ENCODE measurements at places on chromosomes 4 and X. TPM values are rescaled to one million over a fixed set of nuclear protein-coding genes. Genes with fewer than 3 reads are reported as not detected.

The CSN1S1 gene
- not detected for polyA plus RNA-seq

The KCNE5 gene
- polyA plus RNA-seq = 0.12 TPM

The REELD1 gene
- polyA plus RNA-seq = not detected

The SUPT20HL1 gene
- not detected for polyA plus RNA-seq

GRCh38 chrX:20965270-20966044 is 408.8 kb upstream of the CNKSR2 start:
- DNase-seq = no peak

- no peak for DNase-seq
Observed at GRCh38 chr4:77360451-77360850, 203.4 kb downstream of the CCNG2 start.

DNA sequence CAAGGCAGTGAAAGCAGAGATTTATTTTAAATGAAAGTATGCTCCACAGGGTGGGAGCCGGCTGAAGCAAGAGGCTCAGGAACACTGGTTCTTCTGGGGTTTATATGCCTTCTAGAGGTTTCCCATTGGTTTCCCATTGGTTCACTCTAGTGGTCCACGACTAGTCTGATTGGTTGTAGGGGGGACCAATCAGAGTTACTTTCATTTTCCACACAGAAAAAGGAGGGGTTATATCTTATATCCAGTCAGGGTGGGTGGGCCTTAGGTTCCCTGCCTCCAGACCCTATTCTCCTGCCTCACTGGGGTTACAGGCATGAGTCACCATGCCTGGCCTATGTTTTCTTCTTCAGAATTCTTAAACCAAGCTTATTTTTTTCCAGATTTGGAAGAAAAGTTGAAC is 101.6 kb downstream of the KLHL8 start:
- DNase-seq = no peak

GRCh38 chr4:140764785-140765392 is 8.7 kb upstream of the TBC1D9 start:
- no peak for DNase-seq

DNA sequence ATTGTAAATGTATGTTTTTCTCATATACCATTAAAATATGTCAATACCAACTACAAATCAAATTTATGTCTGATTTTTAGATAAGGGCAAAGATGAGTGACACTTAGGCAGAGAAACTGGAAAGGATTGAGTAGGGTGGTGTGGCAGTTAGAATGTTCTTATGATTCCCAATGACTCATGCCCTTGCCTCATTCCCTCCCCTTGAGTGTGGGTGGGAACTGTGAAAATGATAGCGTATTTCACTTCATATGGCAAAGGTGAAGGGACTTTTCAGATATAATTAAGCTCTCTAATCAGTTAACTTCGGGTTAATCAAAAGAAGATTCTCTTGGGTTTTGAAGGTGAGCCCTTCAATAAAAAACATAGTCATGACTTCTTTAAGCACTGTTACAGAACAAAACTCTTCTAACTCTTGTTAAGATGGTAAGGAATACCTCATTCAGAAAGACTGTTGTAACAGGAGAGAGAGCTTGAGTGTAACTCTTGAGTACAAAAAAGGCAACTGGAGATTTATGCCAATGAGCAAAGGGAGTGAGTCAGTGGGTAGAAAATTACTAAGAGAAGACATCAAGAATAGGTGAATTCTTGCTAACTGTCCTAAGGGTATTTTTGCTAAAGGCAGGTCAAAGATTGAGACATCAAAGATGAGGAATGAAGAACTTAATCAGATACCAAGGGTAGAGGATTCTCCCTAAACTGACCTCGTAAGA is 329.5 kb downstream of the KCTD8 start:
- no peak for DNase-seq

- no peak for DNase-seq
Observed at GRCh38 chrX:2629316-2630007, 61.6 kb upstream of the CD99 start.

GRCh38 chrX:308821-309520 is 9.6 kb downstream of the GTPBP6 start:
- DNase-seq = no peak

DNA sequence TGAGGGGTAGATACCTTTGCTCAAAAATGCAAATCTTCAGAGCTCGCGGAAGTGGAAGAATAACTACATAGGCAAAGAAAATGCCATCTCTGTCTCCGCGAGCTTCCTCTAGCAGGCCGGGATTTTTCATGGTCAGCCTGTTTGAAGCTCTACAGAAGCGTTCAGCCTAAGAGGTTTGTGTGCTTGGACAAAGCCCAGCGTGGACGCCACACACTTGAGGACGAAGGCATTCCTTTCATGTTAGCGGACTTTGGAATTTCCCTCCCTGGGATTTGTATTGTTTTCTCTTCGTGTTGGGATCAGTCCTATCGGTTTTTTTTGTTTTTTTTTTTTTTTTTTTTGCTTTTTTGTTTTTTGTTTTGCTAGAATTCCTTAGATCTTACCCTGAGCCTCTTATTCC is 53.7 kb downstream of the SMIM31 start:
- no peak for DNase-seq

- no peak for DNase-seq
Observed at GRCh38 chr4:40669504-40669903, 39.8 kb upstream of the RBM47 start.

- DNase-seq = no peak
Observed at GRCh38 chr4:14879683-14880082, 122.6 kb upstream of the CPEB2 start.

GRCh38 chr4:16278178-16278577 is 51.9 kb upstream of the TAPT1 start:
- DNase-seq = no peak

- DNase-seq = no peak
Observed at GRCh38 chr4:186158021-186158813, 33.1 kb upstream of the CYP4V2 start.

- DNase-seq = no peak
Observed at GRCh38 chrX:13008189-13008533, 33.3 kb downstream of the TMSB4X start.

DNA sequence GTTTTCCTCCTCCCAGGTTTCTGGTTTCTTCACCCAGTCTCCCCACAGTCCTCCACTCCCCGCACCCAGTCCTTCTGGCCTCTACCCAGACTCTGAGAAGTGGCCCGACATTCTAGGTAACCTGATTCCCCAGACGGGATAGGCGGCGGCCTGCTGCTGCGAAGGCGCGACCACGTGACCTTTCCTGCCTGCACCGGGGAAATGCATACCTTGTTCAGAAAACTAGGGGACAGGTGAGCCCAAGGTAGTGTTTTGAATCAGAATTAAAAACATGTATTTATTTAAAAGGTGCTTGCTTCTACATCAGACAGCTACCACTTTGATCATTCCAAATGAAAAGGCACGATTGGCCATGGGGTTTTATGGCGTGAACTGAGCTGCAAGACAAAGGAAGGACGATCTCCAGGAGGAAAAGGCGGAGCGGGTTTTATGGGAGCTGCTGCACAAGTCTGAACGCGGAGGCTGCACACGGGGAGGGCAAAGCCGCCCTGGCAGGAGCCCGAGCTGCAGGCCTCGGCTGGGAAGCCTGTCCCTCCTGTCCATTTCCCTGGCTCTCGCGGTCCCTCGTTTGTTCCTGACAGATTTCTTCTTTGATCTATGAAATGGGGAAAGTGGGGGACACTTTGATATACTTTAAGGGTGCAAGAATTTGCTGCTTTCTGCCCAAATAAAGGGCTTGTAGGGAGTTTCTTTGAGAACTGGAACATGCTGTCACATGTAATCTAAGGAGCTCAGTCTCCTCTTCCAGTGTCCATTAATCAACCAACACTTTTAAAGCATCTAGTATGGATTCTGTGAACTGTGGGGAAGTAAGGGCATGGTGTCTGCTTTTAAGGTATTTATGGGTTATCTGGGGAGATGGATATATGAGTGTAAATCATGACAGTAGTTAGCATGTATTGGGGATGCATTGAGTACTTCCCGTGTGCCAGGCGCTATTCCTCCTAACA is 150.9 kb downstream of the SPRY1 start:
- no peak for DNase-seq

GRCh38 chrX:103818842-103819619 is 13.0 kb downstream of the RAB9B start:
- no peak for DNase-seq

- peak; percentile 42 for DNase-seq
Observed at GRCh38 chrX:100643956-100644860, at the start of gene SRPX2. Gene SRPX2, plus strand, starts transcription at chrX:100644199. Its CDS starts 2,124 bp downstream, at chrX:100646323.

Data from keratinocyte (primary cell).